Kidney capillary endothelial cell (primary cell): ENCODE measurements at places on chromosomes 5 and 9.

- peak; percentile 93 for DNase-seq
Measured at GRCh38 chr5:74251141-74252035, 389.1 kb downstream of the ENC1 start.

DNA sequence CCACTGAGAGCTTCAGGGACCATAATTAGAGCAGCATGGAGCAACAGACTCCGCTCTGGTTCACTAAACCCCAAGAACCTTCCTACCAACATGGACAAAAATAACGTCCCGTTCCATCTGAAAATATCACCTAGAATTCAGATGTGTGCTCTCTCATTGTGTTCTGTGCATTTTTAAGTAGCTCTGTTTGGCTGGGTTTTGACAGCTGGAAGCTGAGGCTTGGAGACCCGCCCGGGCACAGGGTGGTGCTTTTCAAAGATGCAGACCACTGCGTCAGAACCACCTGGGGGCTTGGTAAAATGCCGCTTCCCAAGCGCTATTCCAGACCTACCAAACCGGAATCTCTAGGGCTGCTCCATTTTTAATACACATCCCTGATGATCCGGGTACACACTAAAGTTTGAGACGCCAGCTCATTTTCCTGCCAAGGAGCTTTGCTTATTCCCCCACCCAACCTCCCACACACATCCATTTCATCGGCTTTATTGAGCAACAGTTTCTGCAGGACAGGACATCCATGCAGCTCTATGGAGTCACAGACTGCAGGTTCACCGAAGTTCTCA lies 104.8 kb downstream of the GABBR2 start:
- no peak for DNase-seq

- DNase-seq = no peak
Measured at GRCh38 chr9:128552744-128553440, 505 bp downstream of the SPTAN1 start.

DNA sequence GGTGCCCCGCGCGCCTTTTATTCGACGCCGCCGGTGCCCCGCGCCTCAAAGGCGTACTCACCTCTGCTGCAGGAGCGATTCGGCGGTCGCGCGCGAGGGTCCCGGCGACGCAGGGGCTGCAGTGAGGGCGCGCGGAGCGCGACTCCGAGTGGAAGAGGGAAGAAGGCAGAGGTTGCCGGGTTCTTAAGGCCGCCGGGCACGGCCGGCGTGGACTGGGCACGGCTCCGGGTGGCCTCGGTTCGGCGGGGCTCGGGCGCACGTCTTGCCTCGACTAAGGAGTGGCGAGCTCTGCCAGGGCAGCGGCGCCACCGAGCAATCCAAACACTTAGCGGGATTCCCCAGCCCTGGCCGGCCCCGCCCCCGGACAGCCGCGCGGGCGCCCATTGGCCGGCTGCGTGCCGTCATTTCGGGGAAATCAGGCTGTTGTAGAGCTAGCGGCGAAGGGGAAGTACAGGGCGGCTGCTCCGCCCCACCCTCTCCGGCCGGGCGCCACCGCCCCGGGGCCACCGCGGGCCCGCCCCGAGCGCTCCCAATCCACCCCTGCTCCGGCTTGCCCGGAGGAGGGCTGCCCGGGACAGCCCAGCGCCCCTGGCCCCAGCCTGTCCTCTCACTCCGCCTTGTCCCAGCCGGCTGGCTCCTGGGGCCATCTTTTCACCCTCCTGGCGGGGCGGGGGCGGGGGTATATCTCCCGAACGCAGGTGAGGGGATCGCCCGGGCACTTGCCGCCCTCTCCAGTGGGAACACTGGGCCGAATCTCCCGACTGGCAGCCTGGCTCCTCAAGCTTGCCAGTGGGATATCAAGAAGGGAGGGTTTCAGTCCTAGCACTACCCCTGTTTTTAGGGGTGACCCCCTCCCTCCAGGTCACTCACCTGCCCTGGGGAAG lies at the start of gene IRF1:
Gene IRF1 (minus strand): TSS at position 290 of the 884 bp plus-strand sequence. CDS start 1,295 bp downstream, outside the sequence.
- peak; percentile 88 for DNase-seq

GRCh38 chr5:10248378-10249260 lies 1.1 kb downstream of the ATPSCKMT start:
- DNase-seq = no peak

- no peak for DNase-seq
Measured at GRCh38 chr9:136844761-136845464, 2.6 kb downstream of the AJM1 start.

- no peak for DNase-seq
Measured at GRCh38 chr9:79884546-79884945, 312.8 kb downstream of the TLE4 start.

- no peak for DNase-seq
Measured at GRCh38 chr5:38184627-38185026, 73.7 kb upstream of the EGFLAM start.

GRCh38 chr9:122950263-122950662 lies 9.4 kb downstream of the RABGAP1 start:
- no peak for DNase-seq

DNA sequence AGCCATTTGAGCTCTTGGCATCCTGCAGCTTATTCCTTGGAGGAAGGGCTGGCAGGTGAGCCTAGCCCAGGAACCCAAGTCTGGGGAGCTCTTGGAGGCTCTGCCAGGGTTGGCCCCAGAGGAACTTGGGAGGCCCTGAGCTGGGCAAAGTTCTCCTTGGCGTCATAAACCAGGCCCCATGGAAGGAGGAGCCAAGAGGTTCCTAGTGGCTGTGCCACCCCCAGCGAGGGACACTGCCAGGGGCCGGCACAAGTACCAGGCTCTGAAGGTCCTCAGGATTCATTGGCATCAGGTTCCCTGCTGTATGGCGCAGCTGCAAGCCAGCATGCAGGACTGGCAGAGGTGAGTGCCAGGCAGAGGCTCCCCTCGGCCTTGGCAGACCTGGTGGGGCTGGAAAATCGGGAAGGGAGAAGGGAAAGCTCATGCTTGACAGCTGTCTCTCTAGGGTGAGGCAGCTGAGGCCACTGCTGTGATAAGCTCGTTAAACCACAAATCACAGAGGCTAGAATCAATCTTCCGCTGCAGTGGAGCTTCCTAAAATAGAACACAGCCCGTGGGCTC lies 54.6 kb upstream of the SYNPO start:
- DNase-seq = no peak
